Epithelial cell of umbilical artery (primary cell): ENCODE measurements at places on chromosomes 2 and 18. TPM values are rescaled to one million over a fixed set of nuclear protein-coding genes. Genes with fewer than 3 reads are reported as not detected.

Gene UGT1A5
- not detected in 2 replicates for total RNA-seq

Gene MROH2A
- not detected in 2 replicates for total RNA-seq

Gene ONECUT2
- under 0.01 TPM in 2 replicates for total RNA-seq

Gene CAPN13
- not detected in 2 replicates for total RNA-seq

Gene C2orf78
- total RNA-seq = not detected in 2 replicates

Gene INHA
- total RNA-seq = not detected in 2 replicates

Gene CRACDL
- total RNA-seq = 4.2 and 7.3 TPM in 2 replicates

Gene C2orf80
- not detected in 2 replicates for total RNA-seq

Gene SLC4A3
- total RNA-seq = under 0.01 TPM in 1 of 2 replicates, not detected in the other
